ENCODE measurements at places on chromosomes 6 and 20. TPM values are rescaled to one million over a fixed set of nuclear protein-coding genes. Genes with fewer than 3 reads are reported as not detected.

Gene PPIL1
- total RNA-seq, result 39.9 TPM

Gene NRSN1
- not detected for total RNA-seq

Gene KCNB1
- not detected for total RNA-seq

- peak; percentile 21 for DNase-seq
- no peak overlapping the region for H3K4me3 ChIP-seq
- no peaks in the 10 kb centered on the region for H3K36me3 ChIP-seq
- H3K27ac ChIP-seq, result no peak overlapping the region
- H3K4me1 ChIP-seq, result no peaks in the 10 kb centered on the region
- H3K27me3 ChIP-seq, result peaks cover 32% of the 10 kb centered on the region
These were observed 60.8 kb downstream of the NPEPL1 start for GRCh38 chr20:58753267-58753921.

Gene CDC5L
- 26.2 TPM for total RNA-seq

DNA sequence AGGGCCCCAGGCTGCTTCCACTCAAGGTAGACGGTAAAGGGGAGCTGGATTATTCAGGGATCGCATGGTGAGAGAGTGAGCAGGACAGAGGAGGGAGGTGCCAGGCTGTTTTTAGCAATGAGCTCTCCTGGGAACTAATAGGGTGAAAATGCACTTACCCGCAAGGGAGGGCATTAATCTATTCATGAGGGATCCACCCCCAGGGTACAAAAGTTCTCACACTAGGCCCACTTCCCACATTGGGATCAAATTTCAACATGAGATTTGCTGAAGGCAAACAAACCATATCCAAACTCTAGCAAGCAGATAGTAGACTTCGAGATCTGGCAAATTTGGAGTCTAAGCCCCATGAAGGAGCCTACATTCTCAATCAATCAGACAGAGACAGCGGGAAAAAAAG is 408.6 kb downstream of the RNF144B start:
- H3K36me3 ChIP-seq, result no peaks in the 10 kb centered on the region
- no peak overlapping the region for H3K4me3 ChIP-seq
- H3K27me3 ChIP-seq, result no peaks in the 10 kb centered on the region
- no peak overlapping the region for H3K27ac ChIP-seq
- no peaks in the 10 kb centered on the region for H3K4me1 ChIP-seq
- no peak for DNase-seq

GRCh38 chr6:101484781-101485180 is 91.3 kb downstream of the GRIK2 start:
- DNase-seq, result no peak
- no peak overlapping the region for H3K27ac ChIP-seq
- no peaks in the 10 kb centered on the region for H3K4me1 ChIP-seq

Gene DEFB132
- total RNA-seq, result not detected

GRCh38 chr6:126539022-126539421 is 199.1 kb downstream of the CENPW start:
- no peaks in the 10 kb centered on the region for H3K4me1 ChIP-seq
- H3K36me3 ChIP-seq, result no peaks in the 10 kb centered on the region
- no peak overlapping the region for H3K4me3 ChIP-seq
- no peak overlapping the region for H3K27ac ChIP-seq
- DNase-seq, result no peak

- no peak overlapping the region for H3K4me3 ChIP-seq
- H3K36me3 ChIP-seq, result no peaks in the 10 kb centered on the region
- DNase-seq, result no peak
- no peaks in the 10 kb centered on the region for H3K27me3 ChIP-seq
- H3K27ac ChIP-seq, result no peak overlapping the region
These were observed 475.6 kb upstream of the ADGRB3 start for GRCh38 chr6:68159433-68159832.

Gene TMEM200A
- total RNA-seq, result 3.0 TPM

DNA sequence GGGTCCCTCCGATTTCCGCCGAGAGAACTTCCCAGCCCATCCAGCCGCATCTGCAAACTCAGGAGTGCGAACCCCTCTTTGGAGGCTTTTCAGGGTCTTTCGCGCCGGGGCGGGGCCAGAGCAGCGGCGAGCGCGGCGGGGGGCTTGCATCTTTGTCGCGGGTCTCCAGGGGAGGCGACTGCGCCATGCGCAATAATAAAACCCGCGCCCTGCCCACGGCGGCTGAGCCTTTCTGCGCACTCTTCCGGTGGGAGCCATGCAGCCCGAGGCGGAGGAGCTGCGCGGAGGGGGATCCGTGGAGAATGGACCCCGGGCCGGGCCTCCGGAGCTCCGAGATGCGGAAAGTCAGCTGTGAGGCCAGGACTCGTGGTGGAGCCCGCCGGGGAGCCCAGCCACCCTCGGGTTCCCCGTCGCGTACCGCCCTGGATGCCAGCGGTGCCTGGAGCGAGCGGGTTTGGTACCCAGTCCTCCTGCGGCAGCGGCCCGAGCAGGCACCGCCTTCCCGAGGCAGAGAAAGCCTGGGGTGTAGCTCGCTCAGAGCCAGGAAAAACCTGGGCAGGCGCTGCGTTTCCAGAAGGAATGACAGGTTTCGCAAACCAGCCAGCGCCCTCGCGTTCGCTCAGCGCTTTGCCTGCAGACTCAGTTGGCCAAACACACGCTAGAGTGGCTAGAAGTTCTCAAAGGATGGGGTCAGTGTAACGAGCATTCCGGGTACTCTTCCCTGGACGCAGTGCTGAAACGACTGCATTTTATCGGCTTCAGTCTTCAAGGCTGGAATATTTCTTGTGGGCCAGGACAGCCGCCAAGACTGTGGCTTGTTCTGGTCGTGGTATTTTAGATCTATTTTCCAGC is 1.2 kb downstream of the AKAP12 start:
- H3K4me3 ChIP-seq, result peak overlapping the region; percentile 12
- peaks cover 80% of the 10 kb centered on the region for H3K27me3 ChIP-seq
- no peak overlapping the region for H3K27ac ChIP-seq
- no peak for DNase-seq

DNA sequence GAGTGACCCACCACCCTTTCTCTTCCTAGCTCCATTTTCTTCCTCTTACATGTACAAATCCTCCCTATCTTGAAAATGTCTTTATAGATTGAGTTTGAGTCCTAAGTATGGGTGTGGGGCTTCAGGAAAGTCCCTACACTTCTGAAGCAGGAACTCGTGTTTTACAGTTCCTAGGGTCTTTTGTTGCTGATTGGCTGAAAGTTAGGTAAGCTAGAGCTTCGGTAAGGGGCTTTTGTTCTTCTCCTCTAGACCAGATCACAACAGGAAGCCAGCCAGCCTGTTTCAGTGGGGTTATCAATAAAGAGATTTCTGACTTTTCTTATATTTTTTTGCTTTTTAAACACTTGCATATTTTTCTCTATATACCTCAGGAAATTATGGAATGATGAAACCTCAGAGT is 51.3 kb downstream of the CNR1 start:
- H3K27ac ChIP-seq, result no peak overlapping the region
- no peaks in the 10 kb centered on the region for H3K36me3 ChIP-seq
- no peaks in the 10 kb centered on the region for H3K4me1 ChIP-seq
- DNase-seq, result no peak
- H3K4me3 ChIP-seq, result no peak overlapping the region

DNA sequence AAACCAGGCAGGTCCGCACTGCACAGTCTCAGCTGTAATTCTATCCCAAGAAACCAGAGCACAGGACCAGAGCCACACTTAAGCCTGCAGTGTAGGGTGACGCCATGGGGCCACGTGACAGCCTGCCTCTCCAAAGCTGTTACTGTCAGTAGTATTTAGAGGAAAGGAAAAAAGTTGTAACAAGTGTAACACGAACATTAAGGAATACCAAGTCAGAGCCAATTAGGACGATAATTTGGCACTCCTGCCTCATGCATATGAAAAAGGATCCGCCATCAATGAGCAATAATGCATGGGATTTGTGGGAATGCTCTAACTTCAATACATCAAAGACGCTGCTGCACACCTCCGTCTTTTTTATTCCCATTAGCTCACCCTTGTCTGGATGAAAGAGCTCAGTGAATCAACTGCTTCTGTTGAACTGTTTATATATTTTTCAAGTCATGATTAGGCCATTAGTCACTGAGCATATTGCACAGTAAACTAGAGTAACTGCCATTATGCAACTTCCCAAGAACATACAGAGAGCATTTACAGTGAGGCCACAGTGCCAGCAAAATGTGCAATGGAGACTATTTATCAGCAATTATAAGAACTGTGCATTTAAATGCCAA is 79.9 kb downstream of the ATXN1 start:
- DNase-seq, result no peak
- H3K4me1 ChIP-seq, result peaks cover 44% of the 10 kb centered on the region
- no peak overlapping the region for H3K4me3 ChIP-seq

GRCh38 chr20:36384022-36384619 is 78.0 kb downstream of the DLGAP4 start:
- no peaks in the 10 kb centered on the region for H3K36me3 ChIP-seq
- no peak overlapping the region for H3K4me3 ChIP-seq
- no peaks in the 10 kb centered on the region for H3K4me1 ChIP-seq
- no peak overlapping the region for H3K27ac ChIP-seq
- DNase-seq, result peak; percentile 66
- H3K27me3 ChIP-seq, result peaks cover 11% of the 10 kb centered on the region

DNA sequence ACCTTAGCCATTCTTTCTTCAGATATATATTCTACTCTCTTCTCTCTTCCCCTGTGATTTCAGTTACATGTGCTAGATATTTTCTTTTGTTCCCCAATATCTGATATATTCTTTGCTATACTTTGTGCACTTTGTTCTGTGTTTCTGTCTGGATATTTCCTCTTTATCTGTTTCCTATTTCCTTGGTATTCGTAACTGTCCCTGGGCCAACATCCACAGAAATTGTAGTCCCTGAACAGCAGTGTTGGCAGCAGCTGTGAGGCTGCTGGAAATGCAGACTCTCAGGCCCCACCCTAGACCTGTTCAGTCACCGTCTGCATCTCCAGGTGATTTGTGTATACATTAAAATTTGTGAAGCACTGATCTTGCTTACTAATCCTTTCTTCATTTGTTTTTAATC is 522.9 kb upstream of the SOX4 start:
- no peak overlapping the region for H3K4me3 ChIP-seq
- no peak overlapping the region for H3K27ac ChIP-seq
- DNase-seq, result no peak

Gene NFATC2
- total RNA-seq, result 59.0 TPM

GRCh38 chr6:34084591-34085290 is 61.1 kb downstream of the GRM4 start:
- H3K4me1 ChIP-seq, result peaks cover 4% of the 10 kb centered on the region
- no peak overlapping the region for H3K27ac ChIP-seq
- no peak for DNase-seq
- H3K4me3 ChIP-seq, result no peak overlapping the region

Gene ARG1
- not detected for total RNA-seq

DNA sequence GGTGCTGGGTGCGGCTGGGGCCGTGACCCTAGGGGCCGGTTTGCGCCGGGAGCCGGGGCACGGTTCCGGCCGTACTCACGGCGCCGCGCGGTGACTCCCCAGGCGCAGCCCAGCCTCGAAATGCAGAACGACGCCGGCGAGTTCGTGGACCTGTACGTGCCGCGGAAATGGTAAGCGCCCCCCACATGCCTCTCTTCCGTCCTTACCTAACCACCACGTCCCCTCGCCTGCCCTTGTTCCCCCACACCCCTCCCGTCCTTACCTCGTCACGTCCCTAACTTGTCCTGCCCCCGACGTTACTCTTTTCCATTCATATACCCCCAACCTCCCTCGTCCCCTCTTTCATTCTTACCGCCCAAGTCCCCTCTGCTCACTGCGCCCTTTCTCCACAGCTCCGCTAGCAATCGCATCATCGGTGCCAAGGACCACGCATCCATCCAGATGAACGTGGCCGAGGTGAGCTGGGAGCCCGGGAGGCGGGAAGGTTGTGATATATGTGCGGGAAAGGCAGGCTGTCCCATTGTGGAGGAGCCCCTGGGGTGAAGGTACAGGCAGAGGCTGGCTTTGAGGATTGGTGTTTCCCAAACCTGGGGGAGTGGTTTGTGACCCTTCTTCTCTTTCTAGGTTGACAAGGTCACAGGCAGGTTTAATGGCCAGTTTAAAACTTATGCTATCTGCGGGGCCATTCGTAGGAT is 463 bp downstream of the RPS21 start:
- H3K27ac ChIP-seq, result peak overlapping the region; percentile 92
- peaks cover 48% of the 10 kb centered on the region for H3K4me1 ChIP-seq

- H3K27ac ChIP-seq, result no peak overlapping the region
- no peaks in the 10 kb centered on the region for H3K4me1 ChIP-seq
- H3K4me3 ChIP-seq, result no peak overlapping the region
- no peak for DNase-seq
These were observed 219.7 kb downstream of the FARS2 start for GRCh38 chr6:5481033-5481432.

Gene POU3F2
- not detected for total RNA-seq

DNA sequence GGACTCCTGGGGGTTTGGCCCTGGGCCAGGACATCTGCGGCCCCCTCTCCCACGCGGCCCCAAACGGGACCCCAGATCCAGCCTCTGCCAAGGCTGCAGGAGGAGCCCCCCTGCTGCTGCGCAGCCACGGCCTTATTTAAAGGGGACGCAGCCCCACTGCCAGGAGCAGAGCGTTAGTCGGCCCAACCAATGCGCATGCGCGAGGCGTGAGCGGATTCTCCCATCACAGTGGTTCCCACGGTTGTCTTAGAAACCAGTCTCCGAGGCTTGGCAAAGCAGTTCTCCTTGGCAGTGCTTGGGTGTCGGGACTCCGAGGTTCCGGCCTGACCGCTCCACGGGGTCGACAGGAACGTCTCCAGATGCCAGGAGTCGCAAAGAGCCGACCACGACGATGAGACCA is 288.3 kb upstream of the ZNF337 start:
- H3K36me3 ChIP-seq, result no peaks in the 10 kb centered on the region
- no peak overlapping the region for H3K4me3 ChIP-seq
- peaks cover 10% of the 10 kb centered on the region for H3K4me1 ChIP-seq
- peaks cover 4% of the 10 kb centered on the region for H3K27me3 ChIP-seq

DNA sequence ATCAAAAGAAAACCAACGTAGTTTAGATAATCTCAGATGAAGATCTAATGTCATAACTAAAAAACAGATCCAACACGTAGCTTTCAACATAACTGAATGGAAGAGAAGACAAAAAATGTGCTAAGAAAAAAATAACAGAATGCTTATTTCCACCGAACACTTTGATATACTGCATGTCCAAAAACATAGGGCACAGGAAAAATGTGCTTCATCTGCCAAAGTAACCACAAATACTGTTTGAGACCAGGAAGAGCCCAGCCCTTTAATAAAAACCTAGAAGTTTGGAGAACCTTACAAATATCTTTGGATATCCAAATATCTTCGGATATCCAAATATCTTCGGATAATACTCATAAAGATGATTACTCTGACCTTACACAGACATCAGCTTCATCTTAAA is 19.8 kb downstream of the LAMA4 start:
- H3K27ac ChIP-seq, result no peak overlapping the region
- H3K27me3 ChIP-seq, result peaks cover 87% of the 10 kb centered on the region
- peaks cover 23% of the 10 kb centered on the region for H3K4me1 ChIP-seq
- peaks cover 3% of the 10 kb centered on the region for H3K36me3 ChIP-seq
- H3K4me3 ChIP-seq, result no peak overlapping the region

DNA sequence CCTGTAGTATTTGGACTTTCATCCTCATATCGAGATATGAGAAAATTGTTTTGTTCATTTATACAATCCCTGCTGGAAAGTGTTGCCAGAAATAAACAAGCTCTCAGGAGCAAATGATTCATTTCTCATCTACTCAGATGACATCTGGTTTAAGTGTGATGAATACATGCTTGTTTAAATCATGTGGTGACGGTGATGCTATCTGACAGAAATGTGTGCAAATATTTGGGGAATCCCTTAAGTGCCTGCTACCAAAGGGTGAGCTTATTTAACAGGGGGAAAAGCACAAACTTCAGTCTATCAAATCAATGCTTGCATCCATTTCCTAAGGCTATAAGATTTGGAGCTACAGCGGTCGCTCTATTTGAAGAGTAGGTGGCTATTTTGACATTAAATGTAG is 368.3 kb upstream of the SASH1 start:
- H3K27me3 ChIP-seq, result no peaks in the 10 kb centered on the region
- H3K4me1 ChIP-seq, result no peaks in the 10 kb centered on the region
- no peak for DNase-seq
- H3K27ac ChIP-seq, result no peak overlapping the region
- H3K36me3 ChIP-seq, result no peaks in the 10 kb centered on the region

Gene UBE3D
- 4.6 TPM for total RNA-seq

Measured in activated CD8-positive, alpha-beta memory T cell treated with anti-CD3 and anti-CD28 coated beads, Interleukin-2, amount 10 ng/mL, durations not matched to agents 7 days and 5 days (primary cell).